NCI-H1092 (cell line): ENCODE measurements at places on chromosomes 4 and X.

DNA sequence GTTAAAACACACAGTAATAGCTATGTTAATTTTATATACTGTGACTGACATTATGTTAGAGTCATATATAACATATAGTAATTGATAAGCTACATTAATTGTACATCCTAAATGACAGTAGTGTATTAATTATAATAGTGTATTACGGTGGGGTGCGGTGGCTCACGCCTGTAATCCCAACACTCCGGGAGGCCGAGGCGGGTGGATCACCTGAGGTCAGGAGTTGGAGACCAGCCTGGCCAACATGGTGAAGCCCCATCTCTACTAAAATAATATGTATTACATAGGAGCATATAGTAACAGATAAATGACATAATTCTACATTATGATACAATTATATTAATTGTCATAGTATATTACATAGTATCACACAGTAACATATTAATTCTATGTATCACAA is 12.2 kb downstream of the ASMTL start:
- no peak for DNase-seq

- no peak for DNase-seq
These were observed 18.0 kb downstream of the OPHN1 start for GRCh38 chrX:68415316-68415715.

DNA sequence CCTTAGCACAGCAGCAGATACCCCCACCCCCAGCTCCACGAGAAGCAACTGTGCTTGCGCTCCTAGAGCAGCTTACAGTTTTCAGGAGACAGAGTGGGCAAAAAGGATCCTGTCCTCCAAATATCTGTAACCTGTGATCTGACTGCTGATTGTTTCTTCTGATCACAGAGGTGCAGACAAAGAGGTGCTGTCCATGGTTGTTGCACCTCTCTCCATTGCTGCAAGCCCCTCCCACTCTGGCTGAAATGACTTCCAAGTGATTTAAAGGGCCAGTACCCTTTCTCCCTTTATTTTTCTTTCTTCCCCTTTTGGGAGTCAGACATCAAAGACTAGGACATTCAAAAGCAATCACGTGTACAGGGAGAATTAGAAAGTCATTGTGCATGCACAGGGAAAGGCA is 205.3 kb upstream of the GEMIN8 start:
- no peak for DNase-seq

- DNase-seq = no peak
These were observed 9.7 kb upstream of the TSR2 start for GRCh38 chrX:54430519-54430918.
